ENCODE measurements at places on chromosomes 3 and 15.
A peak's percentile ranks its signal among the peaks of the same experiment; 100 is the strongest.

DNA sequence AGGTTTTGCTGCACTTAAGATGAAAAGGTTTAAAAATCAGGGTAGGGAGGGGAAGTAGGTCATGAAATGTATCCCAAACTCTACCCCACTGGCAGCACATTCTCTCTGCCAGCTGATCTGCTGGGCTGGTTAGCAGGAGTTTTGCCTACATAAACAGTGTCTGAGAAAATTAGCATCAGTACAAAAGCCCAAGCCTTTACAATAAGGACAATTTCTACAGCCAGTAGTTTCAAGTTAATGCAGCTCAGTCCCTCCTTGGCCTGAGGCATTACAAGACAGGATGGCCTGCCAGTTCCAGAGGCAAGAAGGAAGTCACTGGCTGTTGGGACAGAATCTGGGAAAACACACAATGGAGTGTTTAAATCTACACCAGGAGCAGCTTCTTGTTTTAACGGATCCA, 32.8 kb downstream of the NCEH1 start:
- no peak for DNase-seq

GRCh38 chr3:43693594-43693993, 2.9 kb downstream of the ABHD5 start:
- no peak for DNase-seq

DNA sequence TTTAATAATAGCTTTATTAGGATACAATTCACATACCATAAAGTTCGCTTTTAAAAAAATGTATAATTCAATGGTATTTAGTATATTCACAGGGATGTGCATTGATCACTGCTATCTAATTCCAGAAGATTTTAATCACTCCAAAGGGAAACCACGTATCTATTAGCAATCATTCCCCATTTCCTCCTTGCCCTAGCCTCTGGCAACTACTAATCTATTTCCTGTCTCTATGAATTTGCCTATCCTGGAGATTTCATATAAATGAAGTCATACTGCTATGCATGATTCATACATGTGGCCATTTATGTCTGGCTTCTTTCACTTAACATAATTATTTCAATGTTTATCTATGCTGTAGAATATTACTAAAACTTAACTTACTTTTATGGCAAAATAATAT, 32.0 kb upstream of the CASR start:
- DNase-seq, result no peak

GRCh38 chr3:105512061-105512460, 145.4 kb downstream of the ALCAM start:
- no peak for DNase-seq

DNA sequence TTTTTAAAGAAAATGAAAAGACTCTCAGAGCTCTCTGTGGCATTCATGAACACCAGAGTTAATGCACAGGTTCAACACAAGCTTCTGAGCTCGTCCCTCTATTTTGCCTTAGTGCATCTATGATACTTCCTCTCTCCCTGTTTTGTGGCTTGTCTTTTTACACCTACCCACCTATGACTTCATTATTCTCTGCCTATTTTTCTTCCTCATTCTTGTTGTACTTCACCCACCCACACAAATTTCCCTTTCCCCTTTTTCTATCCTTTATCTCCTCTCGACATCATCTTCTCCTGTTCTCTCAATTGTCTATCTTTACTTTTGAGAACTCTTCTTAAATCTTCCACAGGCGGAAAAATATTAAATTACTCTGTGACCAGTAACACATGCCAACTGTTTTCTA, 48.6 kb downstream of the OR5H15 start:
- no peak for DNase-seq

GRCh38 chr15:34365836-34366235, 1.2 kb downstream of the LPCAT4 start:
- no peak for DNase-seq

GRCh38 chr15:87764461-87765240, 491.9 kb downstream of the NTRK3 start:
- peak; percentile 37 for DNase-seq

DNA sequence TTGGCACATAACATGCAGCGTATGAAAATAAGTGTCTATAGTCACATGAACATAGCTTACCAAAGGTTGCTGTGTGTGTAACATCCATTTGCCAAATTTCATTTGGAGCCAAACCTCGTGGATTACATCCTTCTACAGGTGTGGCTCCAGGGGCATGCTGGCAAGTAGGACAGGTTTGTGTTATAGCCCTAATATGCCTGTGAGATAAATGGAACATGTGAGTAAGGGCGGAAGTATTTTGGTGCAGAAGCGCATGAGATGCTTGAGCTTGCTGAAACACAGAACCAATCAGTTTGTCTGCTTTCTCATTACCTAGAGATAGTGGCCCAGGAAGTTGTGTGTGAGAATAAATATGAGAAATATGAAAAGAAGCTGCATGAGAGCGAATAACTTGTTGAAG, 21.8 kb upstream of the XCR1 start:
- no peak for DNase-seq

DNA sequence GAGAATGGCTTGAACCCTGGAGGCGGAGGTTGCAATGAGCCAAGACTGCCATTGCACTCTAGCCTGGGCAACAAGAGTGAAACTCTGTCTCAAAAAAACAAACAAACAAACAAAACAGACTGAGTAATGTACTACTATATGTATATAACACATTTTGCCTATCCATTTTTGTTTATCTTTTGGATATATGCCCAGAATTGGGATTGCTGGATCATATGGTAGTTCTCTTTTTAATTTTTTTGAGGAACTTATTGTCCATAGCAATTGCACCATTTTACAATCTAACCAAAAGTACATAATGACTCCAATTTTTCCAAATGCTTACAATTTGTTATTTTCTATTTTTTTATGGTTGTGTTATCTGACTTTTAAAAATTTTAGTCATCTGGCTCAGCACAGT, 47.3 kb downstream of the GMPS start:
- DNase-seq, result no peak

GRCh38 chr15:26260517-26261133, 397.5 kb upstream of the ATP10A start:
- DNase-seq, result no peak

DNA sequence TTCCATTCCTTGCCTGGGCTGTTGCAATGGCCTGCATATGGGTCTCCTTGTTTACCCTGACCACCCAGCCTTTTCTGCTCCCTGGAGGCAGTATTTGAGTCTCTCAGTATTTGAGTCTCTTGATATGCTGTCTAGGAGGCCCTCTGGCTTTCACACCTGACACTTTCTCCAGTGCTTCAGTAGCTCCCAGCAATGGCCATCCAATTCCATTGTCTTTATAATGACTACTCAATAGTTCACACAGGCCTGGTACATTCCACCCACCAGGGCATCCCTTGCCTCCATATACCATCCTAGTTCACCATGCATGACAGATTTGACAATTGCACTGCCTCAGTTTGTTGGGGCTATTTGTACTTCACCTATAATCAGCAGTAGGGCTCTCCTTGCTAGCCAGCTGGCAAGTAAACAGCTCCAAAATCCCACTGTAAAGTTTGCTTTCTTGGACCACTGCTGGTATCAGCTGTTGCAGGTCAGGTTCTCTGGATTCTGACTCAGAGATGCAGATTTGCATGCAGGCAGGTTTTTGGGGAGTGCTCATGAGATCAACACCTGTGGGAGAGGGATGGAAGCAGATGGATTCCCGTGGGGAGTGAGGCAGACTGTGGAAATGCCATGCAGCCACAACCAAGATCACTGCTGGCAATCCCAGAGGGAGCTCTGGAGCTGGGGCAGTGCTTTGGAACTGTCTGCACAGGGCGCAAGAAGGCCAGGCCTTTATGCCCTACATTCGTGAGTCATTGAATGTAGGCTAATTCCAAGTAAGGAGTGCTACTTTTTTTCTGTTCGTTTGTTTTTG, 19.1 kb upstream of the XIRP1 start:
- no peak for DNase-seq

GRCh38 chr3:119589102-119589773, 8.4 kb upstream of the PLA1A start:
- DNase-seq, result no peak

DNA sequence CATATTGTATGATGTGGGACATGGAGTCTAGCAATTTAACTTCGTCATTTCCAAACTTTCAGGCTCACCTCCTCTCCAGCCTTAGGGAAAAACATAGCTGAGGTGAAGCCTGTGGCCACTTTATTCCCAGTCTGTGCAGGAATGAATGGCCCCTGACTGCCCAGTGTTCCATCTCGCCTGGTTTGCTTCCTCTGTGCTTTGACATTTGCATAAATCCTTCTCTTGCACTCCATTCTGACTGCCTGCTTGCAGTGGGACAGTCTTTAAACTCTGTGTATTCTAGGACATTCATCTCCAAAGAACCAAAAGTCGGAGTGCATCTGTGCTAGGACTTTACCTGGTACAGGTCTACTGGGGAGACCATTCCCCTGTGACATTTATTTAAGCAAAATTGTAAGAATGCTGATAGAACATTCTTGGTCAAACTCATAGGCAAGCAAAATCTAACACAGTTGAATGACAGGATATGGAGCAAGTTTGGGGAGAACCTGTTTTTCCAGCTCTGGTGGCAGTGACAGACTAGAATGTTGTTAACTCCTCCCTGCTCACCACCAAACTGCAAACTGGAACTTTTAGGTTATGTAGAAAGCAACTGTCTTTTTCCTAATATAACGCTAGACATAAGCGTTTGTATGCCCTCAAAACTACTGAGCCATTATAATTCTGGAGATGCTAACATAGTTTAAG, 22.1 kb downstream of the TMED3 start:
- DNase-seq, result no peak

DNA sequence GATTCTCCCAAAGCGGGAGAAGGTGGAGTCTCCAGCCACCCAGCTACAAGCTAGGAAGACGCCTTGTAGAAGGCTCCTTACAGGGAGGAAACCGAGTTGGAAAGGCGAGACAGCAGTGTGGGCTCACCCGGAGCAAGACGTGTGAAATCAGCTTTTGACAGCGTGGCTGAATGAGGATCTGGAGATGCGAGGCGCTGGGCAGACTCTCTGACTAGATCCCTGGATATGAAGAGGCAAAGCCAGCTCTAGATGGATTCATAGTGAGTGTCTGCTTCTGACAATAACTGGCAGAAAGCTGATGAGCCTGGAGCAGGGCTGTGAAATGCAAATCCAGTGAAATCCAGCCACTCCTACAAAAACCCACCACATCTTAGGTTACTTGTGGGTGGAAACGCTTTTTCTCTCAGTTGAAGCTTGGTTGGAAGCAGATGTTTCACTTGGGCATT, 41.0 kb downstream of the GOLGA6A start:
- no peak for DNase-seq

- DNase-seq, result no peak
Measured at GRCh38 chr3:97895216-97895615, 73.4 kb downstream of the CRYBG3 start.

- no peak for DNase-seq
Measured at GRCh38 chr3:101851072-101851770, 1.9 kb downstream of the NFKBIZ start.

GRCh38 chr3:107870943-107871638, 219.7 kb downstream of the CD47 start:
- DNase-seq, result no peak

DNA sequence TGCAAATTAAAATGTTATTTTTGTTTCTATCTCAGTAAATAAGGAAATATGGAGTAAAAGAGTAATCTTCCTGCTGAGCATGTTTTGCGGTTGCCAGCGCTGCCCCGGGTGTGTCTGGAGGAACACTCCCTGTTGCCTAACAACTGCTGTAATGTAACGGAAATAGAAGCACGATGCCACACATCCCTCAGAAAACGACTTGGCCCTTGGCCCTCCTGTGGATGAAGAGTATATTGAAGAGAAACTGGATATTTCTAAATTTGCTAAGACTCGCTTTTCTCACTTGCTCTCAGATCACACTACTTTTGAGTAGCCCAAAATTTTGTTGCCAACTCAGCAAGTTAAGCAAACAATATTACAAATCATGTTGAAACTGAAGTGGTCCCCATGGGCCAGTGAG, 18.9 kb downstream of the CX3CR1 start:
- peak; percentile 16 for DNase-seq

GRCh38 chr3:40167958-40168357, 141.5 kb upstream of the EIF1B start:
- no peak for DNase-seq

- DNase-seq, result no peak
Measured at GRCh38 chr15:28991236-28992171, 105.7 kb downstream of the APBA2 start.

GRCh38 chr3:115986555-115987207, 363.4 kb downstream of the GAP43 start:
- no peak for DNase-seq

DNA sequence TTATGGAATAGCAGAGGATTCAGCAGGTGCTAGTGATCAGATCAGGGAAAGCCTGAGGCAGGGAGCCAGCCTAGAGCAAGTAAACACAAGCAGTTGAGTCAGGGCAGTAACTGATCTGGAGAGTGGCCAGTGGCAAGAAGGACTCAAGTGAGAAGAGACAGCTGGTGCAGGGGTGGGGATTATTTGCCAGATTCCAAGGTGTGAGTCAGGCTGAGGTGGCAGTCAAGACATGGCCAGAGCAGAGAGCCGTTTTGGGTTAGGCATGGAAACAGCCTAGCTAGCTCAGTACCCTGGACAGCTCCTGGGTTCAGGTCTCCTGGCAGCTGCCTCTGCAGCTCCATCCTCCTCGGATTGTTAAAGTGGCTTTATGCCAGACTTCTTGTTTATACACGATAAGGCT, 281.9 kb upstream of the ONECUT1 start:
- no peak for DNase-seq

- no peak for DNase-seq
Measured at GRCh38 chr3:154224366-154224765, 99.9 kb downstream of the DHX36 start.

DNA sequence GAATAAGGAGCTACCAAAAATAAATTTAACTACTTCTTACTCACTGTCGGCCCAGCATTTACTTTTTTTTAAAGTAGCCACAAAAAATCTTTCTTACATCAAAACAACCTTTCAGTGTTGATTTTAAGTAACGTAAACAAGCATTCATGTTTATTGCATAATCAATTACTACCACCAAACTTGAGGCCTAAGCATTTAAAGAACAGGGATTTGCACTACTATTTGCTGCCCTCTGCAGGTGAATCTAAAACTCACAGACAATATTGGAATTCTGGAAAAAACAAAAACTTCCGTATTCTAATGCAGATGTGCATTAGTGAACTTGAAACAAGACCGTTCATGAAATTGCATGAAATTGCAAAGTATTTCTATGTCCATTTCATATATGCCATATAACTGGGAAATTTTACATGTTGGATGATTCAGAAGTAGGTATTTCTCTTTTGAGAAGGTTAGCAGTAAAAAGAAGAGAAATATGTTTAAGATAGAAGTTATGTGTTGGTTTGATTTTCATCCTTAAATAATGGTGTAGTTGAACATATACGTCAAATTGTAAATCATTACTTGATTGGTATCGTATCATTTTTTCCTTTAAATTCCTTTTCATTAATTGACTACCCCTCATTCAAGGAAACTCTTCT, 55.6 kb downstream of the CGGBP1 start:
- peak; percentile 8 for DNase-seq

Data from AG04450 (cell line).